ENCODE measurements at places on chromosomes 7 and 10.
A peak's percentile ranks its signal among the peaks of the same experiment; 100 is the strongest.

DNA sequence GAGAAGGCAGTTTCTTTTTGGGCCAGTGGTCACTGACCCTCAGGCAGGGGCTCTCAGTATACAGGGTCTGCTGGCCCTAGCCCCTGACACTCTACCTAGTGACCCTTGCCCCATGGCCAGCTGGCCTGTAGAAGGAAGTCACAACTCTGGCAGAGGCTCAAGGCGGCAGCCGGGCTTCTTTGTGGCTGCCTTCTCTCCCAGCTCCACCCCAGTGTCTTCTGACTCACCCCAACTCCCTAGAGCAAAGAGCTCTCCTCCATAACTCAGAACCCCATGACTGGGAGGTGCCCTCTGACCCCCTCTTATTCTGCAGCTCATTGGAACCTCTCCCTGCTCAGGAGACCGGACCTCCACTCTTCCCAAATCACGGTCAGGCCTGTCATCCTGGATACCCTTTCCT lies 358.2 kb downstream of the FGFR2 start:
- DNase-seq: peak; percentile 6

GRCh38 chr7:37427276-37427940 lies 21.3 kb downstream of the ELMO1 start:
- no peak for DNase-seq

DNA sequence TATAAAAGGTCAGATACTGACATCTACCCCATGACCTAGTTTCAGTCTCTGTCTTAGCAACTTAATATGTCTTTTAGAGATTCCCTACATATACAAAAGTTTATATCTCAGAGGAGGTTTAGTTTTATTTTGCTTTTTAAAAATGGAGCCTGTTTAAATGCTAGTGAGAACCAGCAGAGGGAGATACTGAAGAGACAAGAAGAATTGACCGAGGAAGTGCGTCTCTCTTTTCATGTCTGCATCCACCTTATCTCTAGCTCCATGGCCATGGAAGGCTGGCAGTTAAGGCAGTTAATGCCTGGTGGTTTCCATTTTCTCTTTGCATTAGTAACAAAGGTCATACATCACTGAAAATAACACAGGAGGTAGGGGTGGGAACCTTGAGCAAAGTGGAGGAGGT lies 10.7 kb downstream of the SUV39H2 start:
- DNase-seq: peak; percentile 22

GRCh38 chr10:20256969-20257368 lies 440.7 kb downstream of the PLXDC2 start:
- no peak for DNase-seq

GRCh38 chr7:7157887-7158271 lies 24.5 kb upstream of the C1GALT1 start:
- DNase-seq: no peak

DNA sequence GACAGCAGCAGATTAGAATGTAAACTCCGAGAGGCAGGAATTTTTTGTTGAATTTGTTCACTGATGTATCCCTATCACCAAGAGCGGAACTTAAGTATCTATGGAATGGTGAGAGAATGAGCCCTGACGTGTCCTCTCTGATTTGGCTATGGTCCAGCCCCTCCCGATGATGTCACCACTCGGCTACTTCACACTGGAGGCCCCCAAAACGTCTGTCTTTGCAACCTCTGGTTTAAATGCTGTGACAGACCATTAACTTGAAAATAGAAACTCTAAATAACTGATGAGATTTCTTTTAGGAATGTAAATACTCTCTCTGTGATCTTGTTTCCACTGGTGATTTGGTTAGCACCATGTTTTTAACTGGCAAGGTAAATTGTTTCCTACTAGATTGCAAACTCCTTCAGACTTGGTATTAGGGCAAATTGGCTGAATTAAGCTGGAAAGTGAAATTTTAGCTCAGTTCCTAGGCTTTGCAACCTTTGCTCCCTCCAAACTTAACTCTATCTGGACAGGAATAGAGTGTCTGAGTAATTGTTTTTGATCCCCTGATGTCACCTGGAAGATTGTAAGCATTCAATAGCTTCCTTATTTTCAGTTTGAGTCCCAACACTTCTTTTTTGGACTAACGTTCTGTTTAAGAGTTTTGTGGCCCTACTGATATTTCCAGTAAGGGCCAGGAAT lies 19.1 kb downstream of the SLC16A12 start:
- peak; percentile 95 for DNase-seq

DNA sequence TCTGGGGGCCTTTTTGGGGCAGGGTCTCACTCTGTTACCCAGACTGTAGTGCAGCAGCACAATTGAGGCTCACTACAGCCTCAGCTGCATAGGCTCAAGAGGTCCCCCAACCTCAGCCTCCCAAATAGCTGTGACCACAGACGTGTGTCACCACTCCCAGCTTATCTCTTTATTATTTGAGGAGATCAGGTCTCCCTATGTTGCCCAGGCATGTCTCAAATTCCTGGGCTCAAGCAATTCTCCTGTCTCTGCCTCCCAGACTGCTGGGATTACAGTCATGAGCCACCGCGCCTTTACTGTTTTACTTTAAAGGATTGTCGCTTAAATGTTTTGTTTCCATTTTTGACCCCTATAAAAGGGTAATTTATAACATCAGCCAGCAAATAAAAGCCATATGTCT lies 502.6 kb upstream of the AUTS2 start:
- DNase-seq: no peak

DNA sequence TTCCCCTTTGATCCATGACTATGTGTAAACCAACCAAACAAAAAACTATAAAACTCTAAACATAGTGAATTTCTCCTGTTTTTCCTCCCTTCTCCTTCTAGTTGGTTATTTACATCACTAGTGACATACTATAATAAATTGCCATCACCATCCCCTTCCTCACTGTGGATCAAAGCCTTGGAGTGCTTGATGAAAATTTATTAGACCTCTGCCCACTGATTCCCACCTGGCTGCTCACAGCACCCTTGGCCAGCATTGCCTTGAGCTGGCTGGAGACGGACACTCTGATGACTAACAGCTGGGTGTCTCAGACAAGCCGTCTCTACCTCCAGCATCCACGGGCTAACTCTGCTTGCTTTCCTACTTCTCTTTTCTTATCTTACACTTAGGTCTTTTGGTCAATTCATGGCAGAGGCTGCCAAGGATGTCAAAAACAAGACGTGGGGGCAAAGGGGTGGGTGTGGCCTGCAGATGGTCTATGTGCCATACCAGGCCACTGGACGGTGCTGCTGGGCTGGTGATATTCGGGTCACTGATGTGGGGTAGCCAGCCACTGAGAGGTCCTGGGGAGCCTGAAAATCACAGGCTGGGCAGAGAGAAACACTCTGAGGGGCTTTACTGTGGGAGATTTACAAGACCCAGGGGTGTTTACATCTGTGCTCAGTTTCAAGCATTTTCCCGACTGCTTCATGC lies 207.8 kb downstream of the TAX1BP1 start:
- no peak for DNase-seq

- no peak for DNase-seq
These were observed 45.0 kb upstream of the EEPD1 start for GRCh38 chr7:36107926-36108631.

- DNase-seq: no peak
These were observed 20.0 kb downstream of the GSDME start for GRCh38 chr7:24737281-24737680.

DNA sequence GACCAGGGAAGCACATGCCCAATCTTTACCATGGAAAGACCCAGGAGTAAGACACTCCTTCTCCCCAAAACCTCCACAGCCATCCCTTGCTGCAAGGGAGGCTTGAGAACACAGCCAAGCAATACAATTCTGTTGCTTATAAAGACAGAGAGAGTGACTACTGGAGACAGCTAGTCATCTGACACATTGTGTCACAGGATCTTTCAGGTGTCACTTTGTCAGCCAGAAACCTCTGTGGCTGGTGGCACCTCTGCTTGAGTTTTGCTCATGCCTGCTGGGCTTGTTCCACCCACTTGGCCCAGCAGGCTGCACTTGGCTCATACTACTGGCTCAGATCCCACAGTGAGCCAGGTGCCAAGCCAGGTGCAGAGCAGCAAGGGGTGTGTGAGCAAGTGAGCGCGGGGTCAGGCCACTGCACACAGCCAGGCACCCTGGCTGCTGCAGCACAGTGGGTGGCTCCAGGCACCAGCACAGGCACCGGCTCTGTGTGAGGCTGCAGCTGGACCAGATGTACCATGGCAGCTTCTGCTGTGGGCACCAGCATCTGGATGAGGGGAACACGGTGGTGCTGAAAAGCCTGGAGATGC lies 12.4 kb upstream of the PRLHR start:
- DNase-seq: no peak

DNA sequence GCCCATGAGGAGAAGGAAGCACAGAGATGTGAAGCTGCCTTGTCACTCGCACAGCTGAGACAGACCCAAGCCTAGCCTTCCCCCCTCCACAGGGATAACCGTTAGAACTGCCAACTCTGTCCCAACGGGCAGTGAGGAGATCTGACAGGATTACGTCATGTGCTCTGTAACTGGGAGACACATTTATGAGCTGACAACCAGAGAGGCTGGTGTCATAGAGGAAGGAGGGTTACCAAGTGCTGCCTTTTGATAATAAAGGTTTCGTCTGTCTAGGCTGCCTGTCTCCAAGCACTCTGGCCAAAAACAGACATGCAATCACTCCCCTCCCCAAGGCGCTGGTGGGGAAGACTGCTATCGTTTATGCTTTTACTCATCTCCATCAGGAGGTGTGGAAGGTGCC lies 165.9 kb downstream of the PLXNA4 start:
- DNase-seq: peak; percentile 25

DNA sequence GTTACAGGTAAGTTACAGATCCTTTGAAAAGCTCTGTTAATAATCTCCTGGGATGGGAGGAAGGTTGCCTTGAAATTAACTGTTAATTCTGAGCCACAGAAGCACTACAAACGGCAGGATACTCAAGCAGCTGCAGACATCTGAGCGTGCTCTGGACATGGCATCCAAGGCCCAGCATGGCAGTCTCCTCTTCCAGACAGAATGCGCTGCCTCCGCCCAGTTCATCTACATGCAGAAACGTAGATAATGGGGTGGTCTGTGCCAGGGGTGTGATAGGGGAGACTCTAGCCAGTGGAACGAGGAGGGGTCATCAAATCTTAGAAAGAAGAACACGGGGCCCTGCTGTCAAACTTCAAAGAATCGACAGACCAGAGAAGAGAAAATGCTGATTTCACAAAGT lies 13.8 kb downstream of the VIPR2 start:
- no peak for DNase-seq
